ENCODE measurements at places on chromosomes 5 and 9. TPM values are rescaled to one million over a fixed set of nuclear protein-coding genes. Genes with fewer than 3 reads are reported as not detected.

- no peak for DNase-seq
- H3K27ac ChIP-seq, result no peak overlapping the region
Observed at GRCh38 chr5:98187945-98188344, 585.5 kb upstream of the RGMB start.

- H3K36me3 ChIP-seq, result no peaks in the 10 kb centered on the region
- H3K4me3 ChIP-seq, result no peak overlapping the region
- no peaks in the 10 kb centered on the region for H3K27me3 ChIP-seq
- H3K27ac ChIP-seq, result no peak overlapping the region
- H3K4me1 ChIP-seq, result no peaks in the 10 kb centered on the region
- DNase-seq, result no peak
Observed at GRCh38 chr9:8725635-8726034, 926.1 kb upstream of the DMAC1 start.

- no peak overlapping the region for H3K4me3 ChIP-seq
- no peaks in the 10 kb centered on the region for H3K36me3 ChIP-seq
Observed at GRCh38 chr5:83911367-83911919, 190.8 kb upstream of the HAPLN1 start.

- no peak overlapping the region for H3K27ac ChIP-seq
- no peaks in the 10 kb centered on the region for H3K36me3 ChIP-seq
- no peak overlapping the region for H3K4me3 ChIP-seq
- no peaks in the 10 kb centered on the region for H3K4me1 ChIP-seq
- DNase-seq, result no peak
- no peaks in the 10 kb centered on the region for H3K27me3 ChIP-seq
Observed at GRCh38 chr5:4563400-4563799, 576.7 kb upstream of the ADAMTS16 start.

- H3K36me3 ChIP-seq, result no peaks in the 10 kb centered on the region
- H3K27ac ChIP-seq, result no peak overlapping the region
- no peaks in the 10 kb centered on the region for H3K27me3 ChIP-seq
- no peak overlapping the region for H3K4me3 ChIP-seq
Observed at GRCh38 chr5:67361932-67362729, 165.5 kb upstream of the CD180 start.

DNA sequence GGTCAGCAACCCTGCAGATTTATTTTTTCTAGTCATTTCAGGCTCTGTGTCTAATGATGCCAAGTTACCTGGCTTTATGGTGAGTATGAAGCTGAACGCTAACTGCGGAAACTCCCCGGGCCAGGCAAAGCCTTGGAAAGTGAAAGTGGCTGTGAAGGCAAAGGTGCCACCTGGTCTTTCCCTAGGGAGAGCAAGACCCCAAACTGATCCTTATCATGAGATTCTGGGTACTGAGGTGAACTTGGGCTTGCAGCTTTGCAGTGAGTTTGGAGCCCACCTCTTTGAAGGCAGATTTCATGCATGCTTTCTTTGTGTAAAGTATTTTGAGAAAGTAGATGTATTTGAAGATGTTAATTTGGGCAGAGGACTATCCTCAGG lies 63.3 kb downstream of the CARTPT start:
- DNase-seq, result no peak
- no peaks in the 10 kb centered on the region for H3K36me3 ChIP-seq
- no peak overlapping the region for H3K4me3 ChIP-seq
- no peak overlapping the region for H3K27ac ChIP-seq
- H3K27me3 ChIP-seq, result no peaks in the 10 kb centered on the region

DNA sequence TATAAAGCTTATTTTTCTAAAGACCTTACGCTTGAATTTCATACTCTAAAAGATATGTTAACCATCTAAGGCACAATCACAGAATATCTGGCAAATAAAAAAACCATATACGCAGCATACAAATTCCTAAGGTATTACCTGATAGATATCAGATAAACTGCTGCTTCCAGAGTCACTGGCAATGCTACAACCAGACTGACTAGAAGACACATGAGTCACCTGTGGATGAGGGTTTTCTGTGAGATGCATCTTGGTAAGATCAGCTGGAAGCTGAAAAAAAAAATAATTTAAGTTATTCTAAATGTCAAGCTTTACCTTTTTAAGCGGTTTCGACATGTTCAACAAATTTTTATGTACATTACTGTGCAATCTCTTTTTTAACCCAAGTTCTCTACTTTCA lies 113.8 kb downstream of the RAPGEF6 start:
- no peak for DNase-seq
- H3K4me1 ChIP-seq, result no peaks in the 10 kb centered on the region
- H3K27me3 ChIP-seq, result no peaks in the 10 kb centered on the region

DNA sequence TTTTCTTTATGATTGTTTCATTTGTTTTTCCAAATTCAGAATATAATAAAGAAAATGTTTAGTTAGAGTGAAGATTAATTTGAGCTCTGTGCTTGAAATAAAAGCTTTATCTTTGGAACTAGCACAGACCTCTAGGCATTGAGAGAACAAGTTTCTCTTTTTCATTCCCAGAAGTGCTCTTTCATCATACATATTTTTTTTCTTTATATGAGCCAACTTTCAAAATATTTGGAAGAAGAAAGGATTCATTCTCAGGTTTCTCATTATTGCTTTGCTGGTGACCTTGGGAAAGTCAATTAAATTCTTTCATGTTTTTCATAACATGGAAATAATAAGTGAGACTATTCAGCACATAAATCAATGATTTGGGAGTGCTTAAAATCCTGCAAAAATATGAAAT lies 16.8 kb downstream of the CTXN3 start:
- DNase-seq, result no peak
- no peaks in the 10 kb centered on the region for H3K36me3 ChIP-seq
- no peak overlapping the region for H3K27ac ChIP-seq
- H3K27me3 ChIP-seq, result no peaks in the 10 kb centered on the region

GRCh38 chr5:16794269-16794913 lies 141.7 kb downstream of the MYO10 start:
- no peak for DNase-seq
- H3K27ac ChIP-seq, result no peak overlapping the region
- no peak overlapping the region for H3K4me3 ChIP-seq
- H3K4me1 ChIP-seq, result no peaks in the 10 kb centered on the region
- no peaks in the 10 kb centered on the region for H3K27me3 ChIP-seq

GRCh38 chr9:115170358-115171073 lies 52.6 kb upstream of the TNC start:
- H3K27ac ChIP-seq, result no peak overlapping the region
- no peaks in the 10 kb centered on the region for H3K36me3 ChIP-seq
- H3K4me3 ChIP-seq, result no peak overlapping the region
- no peak for DNase-seq
- H3K27me3 ChIP-seq, result no peaks in the 10 kb centered on the region
- H3K4me1 ChIP-seq, result no peaks in the 10 kb centered on the region

DNA sequence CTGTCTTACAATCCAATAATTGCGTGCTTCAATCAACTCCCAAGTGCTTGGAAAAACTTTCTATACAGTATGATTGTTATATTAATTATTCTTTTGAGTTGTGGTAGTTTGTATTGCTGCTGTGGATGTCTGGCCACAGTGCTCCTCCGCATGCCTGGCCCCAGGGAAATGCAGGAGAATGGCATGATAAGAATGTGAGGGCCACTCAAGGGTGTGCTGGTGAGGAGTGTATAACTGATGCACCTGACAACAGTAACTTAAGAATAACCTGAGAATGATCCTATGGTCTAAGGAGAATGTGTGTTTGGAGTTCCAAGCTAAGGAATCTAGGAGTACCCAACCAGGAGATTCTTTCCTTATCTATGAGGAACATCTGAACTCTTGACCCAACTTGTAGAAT lies 152.9 kb upstream of the APC start:
- no peaks in the 10 kb centered on the region for H3K4me1 ChIP-seq
- no peaks in the 10 kb centered on the region for H3K36me3 ChIP-seq
- DNase-seq, result no peak
- no peaks in the 10 kb centered on the region for H3K27me3 ChIP-seq
- no peak overlapping the region for H3K4me3 ChIP-seq

DNA sequence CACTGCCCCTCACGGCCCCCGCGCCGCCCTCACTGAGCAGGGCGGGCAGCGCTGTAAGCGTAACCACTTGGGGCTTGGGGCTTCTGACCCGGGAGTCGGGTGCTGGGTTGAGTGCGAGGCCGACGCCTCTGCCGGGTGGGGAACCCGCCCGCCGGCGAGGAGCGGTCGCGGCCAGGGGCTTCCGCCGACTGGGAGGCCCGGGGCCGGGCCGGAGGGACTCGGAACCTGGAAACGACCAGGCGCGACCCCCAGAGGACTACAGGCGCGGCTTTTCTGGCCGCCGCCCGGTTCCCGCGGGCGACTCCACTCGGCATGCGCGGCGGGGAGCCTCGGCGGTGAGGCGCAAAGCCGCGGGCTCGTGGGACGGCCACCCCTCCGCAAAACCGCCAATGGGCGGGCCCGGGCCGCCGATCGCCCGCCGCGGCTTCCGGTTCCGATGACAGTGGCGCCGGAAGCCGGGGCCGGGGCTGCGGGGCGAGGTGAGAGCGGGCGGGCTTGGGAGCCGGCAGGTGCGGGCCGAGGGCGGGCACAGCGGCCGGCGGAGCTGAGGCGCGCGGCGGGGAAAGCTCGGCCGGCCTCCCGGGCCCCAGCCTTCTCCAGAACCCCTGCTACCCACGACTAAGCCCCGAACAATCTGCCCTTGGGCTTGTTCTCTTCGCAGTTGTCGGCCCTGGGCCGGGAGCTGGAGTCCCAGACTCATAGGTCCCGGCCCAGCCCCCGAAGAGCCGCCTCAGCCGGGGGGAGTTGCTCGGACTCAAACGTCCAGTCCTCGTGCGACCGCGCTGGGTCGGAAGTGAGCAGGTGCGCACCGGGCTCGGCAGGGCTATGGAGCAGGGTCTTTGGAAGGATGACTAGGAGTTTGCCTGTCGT lies at the start of gene RMND5B:
RMND5B (plus strand) TSS at position 439 of the 870 bp plus-strand sequence. CDS start 7,106 bp downstream, outside the sequence.
- no peaks in the 10 kb centered on the region for H3K36me3 ChIP-seq
- peaks cover 6% of the 10 kb centered on the region for H3K4me1 ChIP-seq
- peak within 1 kb of the TSS; percentile 97 for H3K4me3 ChIP-seq
- no peaks in the 10 kb centered on the region for H3K27me3 ChIP-seq

DNA sequence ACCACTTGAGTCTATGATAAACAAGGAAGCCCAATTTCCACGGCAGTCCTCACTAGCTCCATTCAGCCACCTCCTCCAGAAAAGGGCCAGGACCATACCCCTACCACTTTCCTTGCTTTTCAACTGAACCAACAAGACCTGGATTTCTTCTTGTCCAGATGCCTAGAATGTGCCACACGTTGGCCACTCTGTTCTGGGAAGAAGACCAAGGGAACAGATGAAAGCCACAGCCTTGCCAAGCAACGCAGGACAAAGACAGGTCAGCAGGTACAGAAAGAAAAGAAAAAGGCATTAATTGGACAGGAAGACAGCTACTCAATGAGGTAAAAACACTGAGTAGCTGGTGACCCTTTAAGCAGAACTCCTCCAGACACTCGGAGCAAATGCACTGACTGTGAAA lies 2.2 kb downstream of the CCNJL start:
- peaks cover 6% of the 10 kb centered on the region for H3K4me1 ChIP-seq
- no peak overlapping the region for H3K27ac ChIP-seq
- no peaks in the 10 kb centered on the region for H3K36me3 ChIP-seq
- H3K27me3 ChIP-seq, result peaks cover 4% of the 10 kb centered on the region
- DNase-seq, result no peak

DNA sequence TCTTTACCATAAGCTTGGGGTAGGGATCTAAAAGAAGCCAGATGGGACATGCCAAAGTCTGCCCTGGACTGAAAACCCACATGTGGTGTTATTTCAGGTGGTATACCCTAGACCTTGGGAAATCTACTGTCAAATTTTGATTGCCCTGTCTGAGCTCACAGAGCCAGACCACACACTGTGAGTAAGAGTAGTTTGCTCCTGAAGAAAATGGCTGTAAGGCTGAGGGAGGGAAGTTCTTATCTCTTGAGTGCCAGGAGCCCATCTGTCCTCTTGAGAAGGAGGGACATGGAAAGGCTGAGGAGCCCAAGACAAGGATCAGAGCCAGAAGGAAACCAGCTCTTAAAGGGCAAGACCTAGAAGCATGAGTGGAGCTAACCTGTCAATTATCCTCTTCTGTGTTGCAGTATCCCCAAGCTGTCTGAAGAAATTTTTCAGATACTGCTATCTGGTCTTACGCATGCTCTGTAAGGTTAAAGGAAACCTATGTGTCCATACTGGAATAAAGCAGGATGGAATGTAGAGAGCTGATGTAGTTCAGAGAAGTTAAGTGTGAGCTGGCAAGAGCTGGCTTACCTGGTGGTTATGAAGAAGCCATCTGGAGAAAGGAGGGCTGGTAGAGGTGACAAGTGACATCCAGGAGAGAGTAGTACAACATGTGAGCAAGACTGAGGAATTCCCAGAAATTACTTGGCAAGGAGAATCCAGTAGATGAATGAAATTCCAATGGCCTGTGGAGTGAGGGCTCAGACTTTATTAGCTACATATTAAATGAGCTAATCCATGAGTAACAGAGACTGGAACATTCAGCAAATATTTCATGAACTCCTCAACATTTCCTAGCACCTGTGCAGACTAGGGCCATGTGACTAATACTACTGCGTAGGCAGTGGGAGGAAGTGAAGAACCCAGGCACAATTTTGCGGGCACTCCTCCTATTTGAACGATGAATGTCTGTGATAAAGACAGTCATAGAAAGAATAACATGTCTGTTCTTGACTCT lies 389.1 kb upstream of the KIF2A start:
- no peaks in the 10 kb centered on the region for H3K27me3 ChIP-seq
- no peak for DNase-seq
- no peak overlapping the region for H3K4me3 ChIP-seq
- H3K36me3 ChIP-seq, result no peaks in the 10 kb centered on the region

- no peak overlapping the region for H3K27ac ChIP-seq
- no peaks in the 10 kb centered on the region for H3K36me3 ChIP-seq
- no peak for DNase-seq
- no peaks in the 10 kb centered on the region for H3K27me3 ChIP-seq
- no peak overlapping the region for H3K4me3 ChIP-seq
- H3K4me1 ChIP-seq, result no peaks in the 10 kb centered on the region
Observed at GRCh38 chr9:122812736-122813135, 12.8 kb downstream of the OR1K1 start.

GRCh38 chr5:87116825-87117512 lies 150.7 kb upstream of the RASA1 start:
- no peak overlapping the region for H3K27ac ChIP-seq
- no peaks in the 10 kb centered on the region for H3K36me3 ChIP-seq
- H3K4me1 ChIP-seq, result no peaks in the 10 kb centered on the region
- H3K4me3 ChIP-seq, result no peak overlapping the region

The MEGF10 gene
- total RNA-seq, result 0.88 TPM

The COL15A1 gene
- total RNA-seq, result 16.0 TPM

The DND1 gene
- total RNA-seq, result 0.16 TPM

The TAF1L gene
- not detected for total RNA-seq

The RGS7BP gene
- total RNA-seq, result 0.12 TPM

The LCN12 gene
- total RNA-seq, result 6.5 TPM

The TOR2A gene
- 29.8 TPM for total RNA-seq

The ALDH7A1 gene
- total RNA-seq, result 49.2 TPM

The INSL6 gene
- not detected for total RNA-seq

The TLR4 gene
- 7.5 TPM for total RNA-seq

The LCN9 gene
- total RNA-seq, result not detected

The HAVCR1 gene
- 27.7 TPM for total RNA-seq

The NRG2 gene
- total RNA-seq, result 0.48 TPM

The IRX1 gene
- total RNA-seq, result not detected

The TAF11L5 gene
- total RNA-seq, result not detected

The RNF44 gene
- 58.2 TPM for total RNA-seq

The IRF1 gene
- total RNA-seq, result 59.7 TPM
